ENCODE measurements at places on chromosomes 2 and 18.

DNA sequence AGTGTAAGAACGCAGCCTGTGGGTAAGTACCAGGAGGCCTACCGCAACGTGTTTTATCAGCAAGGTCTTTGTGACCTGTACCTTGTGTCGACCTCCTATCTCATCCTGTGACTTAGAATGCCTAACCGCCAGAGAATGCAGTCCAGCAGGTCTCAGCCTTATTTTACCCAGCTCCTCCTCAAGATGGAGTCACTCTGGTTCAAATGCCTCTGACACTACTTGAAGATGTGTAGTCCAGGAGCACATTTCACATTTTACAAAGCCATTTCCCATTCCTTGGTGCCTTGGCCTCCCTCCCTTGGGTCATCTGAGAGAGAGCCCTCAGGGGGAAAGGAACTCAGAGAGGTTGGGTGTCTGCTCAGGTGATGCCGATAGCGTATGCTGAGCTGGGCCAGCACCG, 6.6 kb upstream of the HPCAL1 start:
- no peak for DNase-seq

- no peak for DNase-seq
Observed at GRCh38 chr2:127170452-127171197, 49.5 kb downstream of the CYP27C1 start.

GRCh38 chr18:27138079-27138478, 47.0 kb downstream of the CHST9 start:
- no peak for DNase-seq

GRCh38 chr18:78106946-78107345, 857.3 kb downstream of the GALR1 start:
- no peak for DNase-seq

DNA sequence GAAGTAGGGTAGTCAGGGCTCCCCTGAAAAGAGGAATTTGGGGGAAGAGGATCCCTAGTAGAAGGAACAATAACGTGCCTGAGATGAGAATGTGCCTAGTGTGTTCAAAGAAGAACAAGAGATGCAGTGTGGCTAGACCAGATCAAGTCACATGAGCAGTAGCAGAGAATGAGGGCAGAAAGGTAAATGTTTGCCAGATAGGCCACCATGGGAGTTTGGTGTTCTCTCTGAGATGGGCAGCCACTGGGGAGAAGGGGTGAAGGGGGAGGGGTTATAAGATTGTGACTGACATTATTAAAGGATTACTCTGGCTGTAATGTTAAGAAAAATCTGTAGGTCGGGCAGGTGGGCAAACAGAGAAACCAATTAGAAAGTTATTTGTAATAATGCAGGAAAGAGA, 166.0 kb downstream of the LCLAT1 start:
- DNase-seq: no peak

DNA sequence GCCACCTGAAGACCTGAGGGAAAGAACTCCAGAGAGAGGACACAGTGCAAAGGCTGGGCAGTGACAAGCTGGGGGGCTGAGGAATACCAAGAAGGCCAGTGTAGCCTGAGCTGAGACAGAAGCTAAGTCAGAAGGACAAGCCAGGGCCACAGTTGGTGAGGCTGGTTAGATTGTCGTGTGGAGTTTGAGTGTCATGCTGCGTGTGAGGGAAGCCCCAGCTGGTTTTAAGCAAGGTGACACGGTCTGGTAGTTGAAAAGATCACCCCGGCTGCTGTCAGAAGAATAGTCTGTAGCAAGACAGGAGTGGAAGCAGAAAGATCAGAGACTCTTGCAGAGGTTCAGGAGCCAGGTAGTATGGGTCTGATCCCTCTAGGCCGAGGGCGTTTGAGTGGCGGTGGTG, 50.6 kb upstream of the RMDN2 start:
- no peak for DNase-seq

- DNase-seq: no peak
Observed at GRCh38 chr2:73611867-73612266, 30.4 kb downstream of the NAT8 start.

DNA sequence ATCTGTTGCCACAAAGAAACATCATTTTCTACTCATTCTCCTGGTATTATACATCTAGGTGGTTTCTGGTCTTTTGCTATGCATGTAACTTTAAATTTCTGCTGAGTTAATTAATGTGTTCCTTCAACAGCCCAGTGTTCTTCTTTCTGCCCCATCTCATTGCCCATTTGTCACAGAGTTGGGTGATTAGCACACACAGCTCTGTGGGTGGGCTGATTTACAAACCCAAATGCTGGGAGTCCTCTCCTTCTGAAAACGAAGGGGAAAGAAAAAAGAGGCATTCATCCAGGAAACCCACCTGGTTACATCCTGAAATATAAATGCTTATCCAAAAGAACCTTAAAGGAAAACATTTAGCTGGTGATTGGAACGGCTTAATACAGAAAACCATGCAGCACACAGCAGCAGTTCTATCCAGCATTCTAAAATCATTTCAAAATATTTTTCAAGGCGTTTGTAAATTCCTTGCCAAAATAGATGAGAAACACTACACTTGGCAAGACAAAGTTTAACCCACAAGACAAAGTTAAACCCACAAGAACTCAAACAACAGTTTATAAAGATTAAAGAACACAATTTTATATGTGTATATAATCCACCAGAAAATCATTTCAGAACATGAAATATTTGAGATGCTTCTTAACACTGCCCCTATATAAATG, 177.9 kb downstream of the ANTXR1 start:
- DNase-seq: no peak

DNA sequence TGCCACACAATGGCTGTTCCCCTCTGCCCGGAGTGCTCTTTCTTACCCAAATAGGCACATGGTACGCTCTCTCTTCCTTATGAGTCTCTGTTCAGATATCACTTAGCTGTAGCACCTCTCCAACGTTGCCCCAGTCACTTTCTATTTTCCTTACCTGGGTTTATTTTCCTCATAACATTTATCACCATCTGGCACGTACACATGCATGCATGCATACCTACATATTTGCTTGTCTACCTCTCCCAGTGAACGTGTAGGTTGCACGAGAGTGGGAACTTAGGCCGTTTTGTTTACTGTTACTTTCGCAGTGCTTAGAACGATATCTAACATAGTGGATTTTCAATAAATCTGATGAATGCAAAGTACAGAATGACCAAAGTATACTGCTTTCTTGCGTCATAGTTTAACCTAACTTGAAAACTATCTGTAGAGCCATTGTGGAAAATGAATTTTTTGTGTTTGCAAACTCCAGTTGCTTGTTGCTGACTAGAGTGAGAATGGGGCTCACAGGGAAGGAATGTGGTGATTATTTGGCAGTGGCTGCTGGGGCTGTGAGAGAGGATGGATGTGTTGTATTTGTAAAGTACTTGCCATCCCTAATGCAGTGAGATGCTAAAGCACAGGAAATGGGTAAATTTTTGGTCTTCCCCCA, 47.1 kb downstream of the ACSL3 start:
- no peak for DNase-seq

- DNase-seq: no peak
Observed at GRCh38 chr2:218711550-218711929, 905 bp downstream of the TTLL4 start.

- DNase-seq: no peak
Observed at GRCh38 chr18:48122816-48123215, 192.4 kb upstream of the SMAD2 start.
